ENCODE measurements at places on chromosomes 1 and 21. TPM values are rescaled to one million over a fixed set of nuclear protein-coding genes. Genes with fewer than 3 reads are reported as not detected.

GRCh38 chr1:24905355-24905978 lies 24.6 kb downstream of the RUNX3 start:
- DNase-seq = no peak

- DNase-seq = no peak
Observed at GRCh38 chr1:66253330-66253921, 280.5 kb upstream of the SGIP1 start.

DNA sequence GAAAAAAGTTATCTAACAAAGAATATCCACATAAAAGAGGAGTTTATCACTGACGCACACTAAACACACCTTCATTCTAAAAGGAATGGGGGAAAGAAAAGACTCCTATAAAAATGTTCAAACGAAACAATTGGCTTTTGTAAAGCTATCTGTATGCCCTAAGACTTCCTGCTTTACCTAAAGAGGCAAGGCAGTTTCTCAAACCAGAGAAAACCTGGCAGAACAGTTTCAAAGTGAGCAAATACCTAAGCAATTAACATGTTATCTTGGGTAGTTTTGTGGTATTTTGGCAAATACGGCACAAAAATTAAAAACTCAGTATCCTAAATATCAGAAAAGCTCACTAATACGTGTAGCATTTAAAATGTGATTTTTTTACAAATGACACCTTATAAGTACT lies 1.9 kb downstream of the PUM1 start:
- no peak for DNase-seq

GRCh38 chr1:159866066-159866465 lies 3.6 kb upstream of the VSIG8 start:
- no peak for DNase-seq

DNA sequence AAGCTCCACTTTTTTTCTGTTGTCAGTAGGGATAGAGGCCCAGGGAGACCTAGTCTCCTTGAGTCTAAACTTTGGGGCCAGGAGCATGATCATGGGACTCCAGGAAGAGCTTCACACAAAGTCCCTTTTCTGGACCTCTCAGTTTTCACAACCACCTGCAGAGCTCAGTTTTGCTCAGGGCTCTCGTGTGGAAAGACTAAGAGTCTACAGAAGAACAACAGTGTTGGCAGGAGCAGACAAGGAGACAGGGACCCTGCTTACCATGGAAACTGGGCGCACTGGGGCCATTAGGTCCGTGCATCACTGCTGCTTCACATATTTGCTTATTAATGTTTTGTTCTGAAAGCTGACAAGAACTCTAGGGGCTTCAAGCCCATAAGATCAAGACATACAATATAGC lies 63.9 kb upstream of the HSD17B7 start:
- DNase-seq = no peak

DNA sequence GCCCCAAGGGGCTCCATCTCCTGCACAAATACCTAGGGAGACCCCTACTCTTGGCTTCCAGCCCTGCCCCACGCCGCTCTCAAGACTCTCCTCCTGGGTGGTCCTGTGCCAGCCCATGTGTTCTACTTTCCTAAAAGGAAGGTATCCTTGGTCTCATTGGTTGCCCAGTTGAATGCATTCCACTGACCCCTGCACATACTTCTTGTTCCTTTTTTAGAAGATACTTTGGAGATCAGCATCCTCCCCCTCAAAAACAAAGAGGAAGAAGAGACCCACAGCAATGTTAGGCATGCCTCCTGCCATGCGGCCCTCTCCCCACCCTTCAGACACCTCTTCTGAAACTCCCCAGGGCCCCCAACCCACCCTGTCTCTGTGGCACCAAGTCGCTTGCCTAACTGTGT lies 4.1 kb downstream of the SLAMF9 start:
- no peak for DNase-seq

DNA sequence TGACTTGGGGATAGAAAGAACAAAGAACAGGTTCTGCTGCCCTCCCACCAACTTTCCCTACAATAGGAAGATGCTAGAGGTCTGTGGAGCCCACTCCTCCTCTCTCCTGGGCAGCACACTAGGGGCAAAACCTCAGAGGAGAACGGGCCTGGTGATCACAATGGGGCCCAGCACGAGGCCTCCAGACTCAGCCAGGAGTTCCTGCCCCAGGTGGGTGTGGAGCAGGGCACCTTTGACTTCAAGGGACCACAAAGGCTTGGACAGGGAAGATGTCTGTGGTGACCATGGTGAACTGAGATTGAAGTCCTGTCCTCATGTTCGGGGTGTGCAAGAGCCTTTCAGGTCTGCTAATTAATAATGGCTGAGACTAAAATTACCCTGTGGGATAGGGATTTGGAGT lies 88.8 kb downstream of the LAMC2 start:
- no peak for DNase-seq

Gene TRIM67
- total RNA-seq = not detected

Gene FAM151A
- total RNA-seq = not detected

All from PC-9 (cell line).